ENCODE measurements at places on chromosomes 5 and 9. TPM values are rescaled to one million over a fixed set of nuclear protein-coding genes. Genes with fewer than 3 reads are reported as not detected.

Gene PCDHGA6
- total RNA-seq: 0.33 TPM

Gene HIGD2A
- total RNA-seq: 97.6 TPM

Gene FAM221B
- not detected for total RNA-seq

Gene MYORG
- 5.5 TPM for total RNA-seq

Gene PCDHB9
- total RNA-seq: not detected

Gene PITX1
- not detected for total RNA-seq

Measured in activated naive CD8-positive, alpha-beta T cell treated with anti-CD3 and anti-CD28 coated beads, Interleukin-2, amount 10 ng/mL, durations not matched to agents 7 days and 5 days (primary cell).